Activated naive CD4-positive, alpha-beta T cell (primary cell): ENCODE measurements at places on chromosomes 16 and 17.

GRCh38 chr16:48201515-48202201 is 42.4 kb upstream of the LONP2 start:
- DNase-seq = no peak

GRCh38 chr16:46746821-46747776 is 1.0 kb downstream of the MYLK3 start:
- DNase-seq = no peak

DNA sequence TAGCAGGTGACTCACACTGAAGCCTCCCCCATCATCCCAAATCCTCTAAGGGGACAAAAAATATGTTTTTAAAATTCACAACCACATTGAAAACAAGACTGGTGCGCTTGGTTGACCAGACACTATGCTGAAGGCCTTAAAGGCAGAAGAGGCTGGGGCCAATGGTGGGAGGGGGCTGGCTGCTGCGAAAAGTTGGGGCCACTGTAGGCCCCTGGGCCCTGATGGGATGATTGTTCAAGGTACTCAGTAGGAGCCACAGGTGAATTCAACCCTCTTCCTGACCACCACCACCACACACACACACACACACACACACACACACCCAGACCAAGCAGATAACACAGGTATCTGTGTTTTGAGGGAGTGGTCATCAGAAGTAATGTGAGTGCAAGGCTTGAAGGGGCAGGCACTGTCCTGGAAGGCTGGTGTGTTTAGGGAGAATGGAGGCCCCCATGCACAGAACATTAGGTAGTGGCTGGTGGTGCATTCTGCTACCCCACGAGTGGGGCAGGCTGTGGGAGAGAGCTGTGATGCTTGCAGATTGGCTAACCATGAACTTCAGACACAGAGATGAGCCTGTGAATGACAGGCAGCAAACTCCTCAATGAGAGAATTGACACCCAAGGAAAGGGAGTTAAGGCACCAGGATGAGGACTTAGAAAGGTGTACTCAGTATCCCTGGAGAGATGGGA is 55.0 kb downstream of the NT5M start:
- DNase-seq = no peak

- DNase-seq = no peak
Measured at GRCh38 chr17:40598301-40598618, 33.0 kb upstream of the CCR7 start.

- DNase-seq = no peak
Measured at GRCh38 chr17:7582396-7583252, 1.0 kb upstream of the MPDU1 start.

DNA sequence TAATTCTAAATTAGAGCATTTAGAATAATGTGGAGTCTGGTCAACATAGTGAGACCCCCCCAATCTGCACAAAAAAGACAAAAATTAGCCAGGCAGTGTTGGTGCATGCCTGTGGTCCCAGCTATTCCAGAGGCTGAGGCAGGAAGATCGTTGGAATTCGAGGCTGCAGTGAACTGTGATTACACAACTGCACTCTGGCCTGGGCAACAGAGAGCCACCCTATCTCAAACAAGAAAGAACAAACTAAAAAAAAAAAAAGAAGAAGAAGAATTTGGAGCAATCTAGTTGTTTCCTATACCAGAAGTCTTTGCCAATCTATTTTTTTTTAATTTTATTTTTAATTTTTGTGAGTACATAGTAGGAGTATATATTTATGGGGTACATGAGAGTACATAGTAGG is 6.0 kb downstream of the CETP start:
- no peak for DNase-seq

DNA sequence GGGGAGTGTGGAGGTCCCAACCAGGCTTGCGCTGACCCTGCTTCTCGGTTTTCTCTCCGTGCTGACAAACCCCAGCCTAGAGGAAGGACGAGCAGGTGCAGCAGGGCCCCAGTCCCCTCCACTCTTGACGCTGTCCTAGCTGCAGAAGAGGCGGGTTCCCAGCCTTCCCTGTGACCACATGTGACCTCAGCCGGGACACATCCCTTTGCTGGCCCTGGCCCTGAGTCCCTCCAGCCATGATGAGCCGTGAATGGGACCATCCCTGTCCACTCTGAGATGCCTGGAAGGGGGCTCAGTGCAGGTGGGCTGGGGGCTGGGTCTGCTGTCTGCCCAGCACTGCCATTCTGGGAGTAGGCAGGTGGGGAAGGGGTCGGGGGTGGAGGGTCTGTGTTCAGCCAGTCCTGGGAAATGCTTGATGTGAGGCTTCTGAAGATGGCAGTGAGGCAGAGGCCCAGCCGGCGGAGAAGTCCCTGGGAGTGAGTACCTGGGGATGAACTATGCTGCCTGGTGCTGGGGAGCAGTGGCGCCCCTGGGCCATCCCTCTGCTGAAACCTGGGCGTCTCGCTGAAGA is 1.9 kb upstream of the TUBB3 start:
- no peak for DNase-seq

DNA sequence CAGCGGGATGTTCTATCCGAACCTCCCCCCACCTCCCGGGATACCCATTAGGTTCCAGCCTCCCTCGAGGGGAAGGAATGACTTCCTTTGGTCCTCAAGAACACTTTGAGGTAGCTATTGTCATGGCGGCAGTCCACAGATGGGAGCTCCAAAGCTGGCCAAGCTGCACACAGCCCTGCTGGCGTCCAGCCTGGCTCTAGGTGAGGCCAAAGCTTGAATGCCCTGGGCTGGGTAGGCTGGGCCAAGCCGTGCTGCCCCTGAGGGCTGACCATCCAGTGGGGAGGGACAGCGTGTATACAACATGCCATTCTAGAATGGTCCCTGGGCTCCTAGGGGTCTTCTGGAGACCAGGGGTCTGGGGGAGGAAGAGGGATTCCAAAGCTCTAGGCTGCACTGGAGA is 43.5 kb downstream of the PEMT start:
- no peak for DNase-seq

DNA sequence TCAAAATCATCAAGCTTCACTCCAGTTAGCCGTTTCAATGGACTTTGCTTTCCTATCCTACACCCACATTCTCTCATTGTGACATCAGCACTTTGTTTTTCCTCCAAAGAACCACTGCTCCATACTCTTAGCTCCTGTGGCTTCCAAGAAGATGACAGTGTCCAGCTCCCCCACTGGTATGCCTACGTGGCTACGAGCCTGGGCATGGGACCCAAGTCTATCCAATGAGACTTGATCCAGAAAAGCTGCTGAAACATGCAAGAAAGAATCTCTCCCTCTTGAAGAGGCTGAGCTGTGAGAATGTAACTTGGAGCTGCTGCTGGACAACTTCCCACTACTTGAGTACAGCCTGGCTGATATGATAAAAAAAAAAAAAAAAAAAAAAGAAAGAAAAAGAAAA is 9.4 kb downstream of the TOX3 start:
- DNase-seq = no peak

DNA sequence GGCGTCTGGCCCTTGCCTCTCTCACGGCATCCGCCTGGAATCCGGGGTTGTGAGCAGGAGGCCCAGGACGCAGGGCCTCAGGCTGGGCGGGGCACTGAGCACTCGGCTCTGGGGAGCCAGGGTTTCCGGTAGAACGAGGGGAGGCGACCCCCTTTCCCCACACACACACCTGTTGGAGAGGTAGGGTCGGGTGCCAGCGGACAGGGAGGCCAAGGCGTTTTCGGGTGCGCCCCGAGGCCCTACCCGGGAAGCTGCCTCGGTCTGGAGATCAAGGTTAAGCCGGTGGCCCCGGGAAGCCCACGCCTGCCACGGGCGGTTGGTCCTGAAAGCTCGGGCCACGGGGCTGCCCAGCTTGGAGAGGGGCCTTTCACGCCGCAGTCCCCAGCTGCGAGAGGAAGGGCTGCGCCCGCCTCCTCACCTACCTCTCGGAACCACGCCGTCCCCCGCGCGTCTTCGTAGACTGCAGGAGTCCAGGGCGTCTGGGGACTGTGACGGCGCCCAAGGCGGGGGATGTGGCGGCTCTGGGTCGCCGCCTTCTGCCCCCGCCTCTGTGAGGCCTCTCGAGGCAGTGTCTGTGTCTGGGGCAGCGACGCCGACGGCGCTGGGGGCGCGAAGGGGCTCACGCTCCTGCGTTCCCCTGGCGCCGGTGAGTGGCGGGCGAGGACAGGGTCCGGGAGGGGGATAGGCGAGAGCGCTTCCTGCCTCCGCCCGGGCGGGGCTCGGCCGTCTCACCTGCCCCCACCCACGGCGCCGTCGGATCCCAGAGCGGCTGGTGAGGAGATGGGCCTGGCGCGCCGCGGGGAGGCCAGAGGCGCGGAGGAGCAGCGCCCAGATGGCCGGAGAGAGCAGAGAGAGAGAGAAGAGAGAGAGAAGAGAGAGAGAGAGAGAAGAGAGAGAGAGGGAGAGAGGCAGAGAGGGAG is 20.3 kb upstream of the HOXB9 start:
- DNase-seq = no peak

DNA sequence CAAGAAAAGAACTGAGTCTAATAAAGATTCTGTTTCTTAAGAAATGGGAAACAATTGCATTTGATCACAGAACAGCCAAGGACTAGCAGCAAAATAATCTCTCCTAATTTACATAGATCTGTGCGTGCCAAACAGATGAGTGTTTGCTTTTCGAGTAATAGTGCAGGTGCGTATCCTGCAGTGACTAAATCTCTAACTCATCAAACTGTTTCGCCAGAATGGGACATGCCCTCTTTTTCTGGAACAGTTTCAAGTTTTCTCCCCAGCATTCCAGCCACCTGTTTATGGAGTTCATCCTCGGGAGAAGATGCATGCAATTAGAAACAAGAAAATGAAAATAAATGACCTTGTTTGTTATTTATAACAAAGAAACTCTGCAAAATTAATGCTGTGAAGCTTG is 5.7 kb upstream of the TOX3 start:
- DNase-seq = no peak

- DNase-seq = no peak
Measured at GRCh38 chr17:74192950-74193781, 10.3 kb upstream of the RPL38 start.

- DNase-seq = no peak
Measured at GRCh38 chr16:31916056-31916488, 42.5 kb downstream of the ZNF267 start.

GRCh38 chr16:83021746-83022145 is 395.0 kb downstream of the CDH13 start:
- DNase-seq = no peak

GRCh38 chr17:56727876-56728617 is 105.7 kb downstream of the C17orf67 start:
- DNase-seq = no peak

DNA sequence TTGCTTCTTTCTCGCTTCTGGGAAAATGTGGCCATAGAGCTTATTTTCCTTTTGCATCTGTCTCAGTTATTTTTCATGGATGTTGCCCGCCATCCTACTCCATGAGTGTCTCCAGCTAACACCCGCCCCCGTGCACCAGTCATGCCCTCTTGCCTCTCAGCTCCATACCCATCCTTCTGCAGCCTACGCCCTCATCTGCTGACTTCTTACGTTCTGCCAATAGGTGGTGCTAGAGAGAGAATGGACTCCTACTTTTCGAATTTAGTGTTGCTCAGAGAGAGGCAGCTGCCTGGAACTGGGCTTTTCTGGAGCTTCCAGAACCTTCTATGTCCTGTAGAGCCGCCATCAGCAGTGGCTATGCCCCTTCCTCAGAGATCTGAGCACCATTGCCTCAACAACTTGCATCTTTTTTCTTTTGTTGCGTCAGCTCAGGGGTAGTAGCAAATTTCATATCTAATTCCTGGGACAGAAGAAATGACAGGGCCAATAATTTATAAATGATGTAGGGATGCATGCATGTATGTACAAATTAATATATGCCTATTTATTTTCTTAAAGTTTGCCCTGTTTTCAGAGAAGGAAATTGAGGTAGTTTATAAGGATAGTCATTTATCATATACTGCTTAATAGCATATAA is 119.7 kb upstream of the MYOCD start:
- DNase-seq = no peak

GRCh38 chr16:16075488-16076422 is 126.3 kb downstream of the ABCC1 start:
- no peak for DNase-seq

- no peak for DNase-seq
Measured at GRCh38 chr17:43400943-43401717, 2.3 kb downstream of the ARL4D start.

DNA sequence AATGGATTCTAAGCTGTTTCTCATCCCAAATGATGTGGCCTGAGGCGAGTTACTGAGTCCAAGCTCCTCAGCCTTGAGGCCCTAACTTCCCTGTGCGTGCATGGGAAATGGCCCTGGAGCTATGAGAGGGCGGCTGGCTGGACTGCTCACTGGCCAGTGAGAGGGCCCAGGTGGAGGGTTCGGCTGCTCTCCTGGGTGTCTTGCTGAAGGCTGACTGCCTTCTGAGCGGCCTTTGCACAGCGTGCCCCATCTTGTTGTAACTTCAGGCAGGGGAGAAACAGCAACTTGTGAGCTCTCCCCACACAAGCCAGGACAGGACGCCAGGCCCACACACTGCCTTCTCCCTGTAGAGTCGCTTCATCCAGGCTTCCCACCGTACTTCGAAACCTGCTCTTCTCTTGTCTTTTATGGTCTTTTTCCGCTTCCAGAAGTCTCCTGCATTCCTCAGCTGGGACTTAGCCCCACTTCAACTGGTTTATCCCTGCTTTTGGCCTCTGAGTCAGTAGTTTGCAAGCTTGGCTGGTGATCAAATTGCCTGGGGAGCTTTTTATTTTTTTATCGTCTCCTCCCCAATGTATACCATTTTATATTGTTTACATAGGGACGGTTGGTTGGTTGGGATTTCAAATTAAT is 13.3 kb downstream of the CDH3 start:
- DNase-seq = no peak

- DNase-seq = no peak
Measured at GRCh38 chr17:30074730-30075129, 41.9 kb upstream of the NSRP1 start.

DNA sequence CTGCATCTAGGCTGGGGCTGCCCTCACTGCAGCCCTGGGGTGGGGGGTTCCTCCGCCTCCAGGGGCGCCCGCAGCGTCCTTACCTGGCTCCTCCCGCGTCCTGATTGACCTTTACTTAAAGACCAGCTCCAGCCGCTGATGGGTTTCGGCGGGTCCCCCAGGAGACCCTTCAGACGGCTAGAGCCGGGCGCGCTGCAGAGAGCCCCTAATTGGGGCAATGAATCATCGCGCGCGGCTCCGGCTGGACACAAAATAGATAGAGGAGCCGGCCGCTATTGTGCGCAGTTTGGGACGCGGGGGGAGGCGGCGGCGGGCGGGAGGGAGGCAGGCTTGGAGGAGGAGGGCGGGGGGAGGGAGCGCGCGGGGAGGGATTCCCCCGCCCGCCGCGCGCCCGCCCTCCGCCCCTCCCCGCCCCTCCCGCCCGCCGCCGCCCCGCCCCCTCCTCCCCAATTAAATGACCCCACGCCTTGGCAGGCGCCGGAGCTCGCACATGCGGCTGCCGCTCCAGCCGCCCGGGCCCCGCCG is 56.5 kb upstream of the CIBAR2 start:
- no peak for DNase-seq
